ENCODE measurements at places on chromosomes 6 and 20.

- no peak for DNase-seq
These were observed 107.8 kb upstream of the SHLD1 start for GRCh38 chr20:5642155-5642981.

DNA sequence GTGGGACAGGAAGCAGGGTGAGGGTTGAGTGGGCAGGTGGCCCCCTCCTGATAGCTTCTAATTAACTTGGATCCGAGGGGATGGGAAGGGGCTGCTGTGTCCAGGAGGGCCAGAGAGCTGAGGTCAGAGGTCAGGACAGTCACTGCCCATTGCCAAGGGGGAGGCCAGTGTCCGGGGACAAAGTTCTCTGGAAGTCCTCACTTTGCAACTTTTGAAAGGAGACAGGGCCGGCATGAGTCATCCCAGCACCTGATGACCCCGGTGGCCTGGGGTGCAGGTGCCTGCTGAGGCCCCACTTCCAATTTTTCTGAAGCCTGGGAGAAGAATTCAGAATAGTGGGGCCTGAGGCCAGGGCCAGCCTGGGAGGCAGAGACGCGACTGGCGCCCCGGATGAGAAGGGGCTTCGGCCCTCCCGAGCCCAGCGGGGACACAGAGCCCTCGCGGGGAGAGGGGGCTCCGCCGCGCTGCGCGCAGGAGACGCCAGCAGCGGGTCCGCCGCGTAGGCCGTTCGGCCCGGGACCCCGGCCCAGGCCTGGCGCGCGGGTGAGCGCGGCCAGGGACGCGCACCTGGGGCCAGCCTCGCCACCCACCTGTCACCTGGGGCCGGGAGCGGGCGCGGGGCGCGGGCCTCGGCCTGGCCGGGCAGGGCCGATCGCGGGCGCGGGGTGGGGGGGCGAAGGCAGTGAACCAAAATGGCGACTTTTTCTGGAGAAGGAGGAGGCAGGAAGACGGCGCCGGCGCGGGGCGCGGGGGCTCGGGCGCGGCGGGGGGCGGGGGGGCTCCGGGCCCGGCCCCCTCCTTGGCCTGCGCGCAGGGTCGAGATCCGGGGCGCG lies 586 bp downstream of the ZNF512B start:
- no peak for DNase-seq

DNA sequence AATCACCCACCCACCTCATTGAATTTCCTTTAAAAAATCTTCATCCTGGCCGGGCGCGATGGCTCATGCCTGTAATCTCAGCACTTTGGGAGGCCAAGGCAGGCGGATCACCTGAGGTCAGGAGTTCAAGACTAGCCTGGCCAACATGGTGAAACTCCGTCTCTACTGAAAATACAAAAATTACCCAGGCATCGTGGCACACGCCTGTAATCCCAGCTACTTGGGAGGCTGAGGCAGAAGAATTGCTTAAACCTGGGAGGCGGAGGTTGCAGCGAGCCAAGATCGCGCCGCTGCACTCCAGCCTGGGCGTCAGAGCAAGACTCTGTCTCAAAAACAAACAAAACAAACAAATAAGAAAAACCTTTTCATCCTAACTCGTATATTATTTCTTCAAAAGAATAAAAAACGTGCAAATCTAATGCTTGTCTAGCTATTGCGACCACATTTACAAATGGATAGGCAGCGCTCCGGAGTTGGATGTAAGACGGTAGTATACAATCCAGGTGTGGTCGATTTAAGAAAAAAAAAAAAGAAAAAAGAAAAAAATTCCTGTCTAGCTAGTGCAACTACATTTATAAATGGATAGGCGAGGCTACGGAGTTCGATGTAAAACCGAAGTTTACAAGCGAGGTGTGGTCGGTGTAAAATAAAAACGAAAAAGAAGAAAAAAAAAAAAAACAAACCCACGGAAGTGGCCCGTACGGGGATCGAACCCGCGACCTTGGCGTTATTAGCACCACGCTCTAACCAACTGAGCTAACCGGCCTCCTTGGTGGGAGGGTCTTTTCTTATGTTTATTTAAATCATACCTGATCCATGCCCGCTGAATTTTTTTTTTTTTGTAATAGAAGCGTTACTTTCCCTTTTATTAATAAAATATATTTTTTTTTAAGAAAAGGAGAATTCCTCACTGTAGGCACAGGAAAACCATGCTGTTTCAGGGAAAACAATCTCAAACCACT lies 70.7 kb upstream of the PRSS16 start:
- peak; percentile 71 for DNase-seq

- no peak for DNase-seq
These were observed 41.8 kb upstream of the MTRF1L start for GRCh38 chr6:153044295-153044694.

DNA sequence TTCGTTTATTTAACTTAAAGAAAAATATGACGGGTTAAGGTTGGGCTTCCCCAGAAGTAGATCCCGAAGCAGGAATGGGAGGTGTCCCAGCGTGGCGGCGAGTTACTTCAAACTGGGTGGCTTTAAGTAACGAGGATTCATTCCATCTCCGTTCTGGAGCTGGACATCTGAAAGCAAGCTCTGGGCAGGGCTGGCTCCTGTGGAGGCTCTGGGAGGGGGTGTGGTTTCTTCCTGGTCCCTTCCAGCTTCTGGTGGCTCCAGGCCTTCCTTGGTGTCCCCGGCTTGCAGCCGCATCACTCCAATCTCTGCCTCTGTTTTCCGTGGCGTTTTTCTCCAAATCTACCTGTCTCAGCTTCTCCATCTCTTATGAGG lies 47.3 kb upstream of the BHLHE23 start:
- DNase-seq: no peak

DNA sequence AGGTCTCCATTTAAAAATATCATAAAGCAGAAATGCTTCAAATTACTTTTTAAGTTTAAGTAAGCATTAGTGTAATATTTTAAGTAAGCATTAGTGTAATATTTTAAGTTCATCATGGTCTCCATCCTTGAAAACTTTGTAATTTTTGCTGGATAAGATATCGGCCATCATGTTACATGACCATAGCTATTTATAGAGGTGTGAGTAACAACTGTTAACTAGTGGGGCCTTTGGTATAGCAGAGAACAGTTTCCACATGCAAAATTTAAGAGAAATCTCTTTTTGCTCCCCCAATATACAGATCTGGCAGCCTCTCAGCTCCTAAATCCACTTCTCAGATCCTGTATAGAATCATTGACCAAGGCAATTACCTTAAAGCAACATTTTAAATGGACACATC lies 468 bp downstream of the TRDN start:
- DNase-seq: no peak

DNA sequence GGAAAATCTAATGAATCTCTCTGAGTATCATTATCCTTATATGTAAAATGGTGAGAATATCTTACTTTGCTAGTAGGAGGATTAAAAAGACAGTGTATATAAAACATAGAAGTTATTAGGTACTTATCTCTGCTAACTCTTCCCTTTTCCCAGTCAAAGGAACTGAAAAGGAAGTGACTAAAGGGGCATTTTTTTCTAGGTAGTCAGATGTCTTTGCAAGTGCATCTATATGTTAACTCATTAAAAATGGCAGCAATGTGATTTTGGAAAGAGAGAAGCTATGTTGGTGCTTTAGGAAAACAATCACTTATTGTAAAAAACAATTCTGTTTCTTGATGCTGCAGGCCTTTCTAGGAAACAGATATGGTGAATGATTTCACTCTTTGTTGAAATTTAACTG lies 180.9 kb downstream of the SAMD5 start:
- no peak for DNase-seq

- DNase-seq: no peak
These were observed 250.9 kb upstream of the RREB1 start for GRCh38 chr6:6856538-6857523.

DNA sequence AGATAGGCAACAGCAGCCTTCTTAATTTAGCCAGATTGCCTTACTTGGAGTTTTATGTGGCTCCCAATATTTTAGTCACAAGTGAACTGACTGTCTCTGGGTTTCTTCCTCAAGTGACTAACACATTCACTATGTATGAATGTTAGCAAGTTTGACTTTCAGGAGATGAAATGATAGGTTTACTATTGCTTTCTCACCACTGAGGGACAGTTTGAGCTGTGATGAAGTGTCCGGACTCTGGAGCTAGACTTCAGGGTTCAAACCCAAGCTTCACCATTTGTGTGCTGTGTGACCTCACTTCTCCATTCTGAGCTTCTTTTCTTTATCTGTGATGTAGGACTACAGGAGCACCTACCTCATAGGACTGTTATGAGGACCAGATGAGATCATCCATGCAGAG lies 8.2 kb downstream of the DHX35 start:
- DNase-seq: no peak

DNA sequence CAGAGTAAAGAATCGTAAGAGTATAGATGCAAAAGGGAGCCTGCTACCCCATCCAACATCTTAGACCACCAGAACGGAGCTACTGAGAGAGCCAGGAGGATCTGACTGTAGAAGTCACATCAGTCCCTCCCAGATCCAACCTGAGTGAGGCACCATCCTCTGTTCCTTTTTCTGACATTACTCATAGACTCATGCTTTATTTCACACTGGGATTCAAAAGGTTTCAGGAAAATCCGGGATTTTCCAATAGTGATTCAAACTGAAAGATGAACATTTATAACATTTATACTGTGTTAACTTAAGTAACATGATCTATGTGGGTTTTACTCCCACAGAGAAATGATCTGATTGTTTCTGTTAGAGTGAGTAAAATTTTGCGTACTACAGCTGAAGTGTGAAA lies 868.6 kb upstream of the GJE1 start:
- no peak for DNase-seq

GRCh38 chr6:152461556-152461955 lies 175.6 kb downstream of the SYNE1 start:
- DNase-seq: no peak

DNA sequence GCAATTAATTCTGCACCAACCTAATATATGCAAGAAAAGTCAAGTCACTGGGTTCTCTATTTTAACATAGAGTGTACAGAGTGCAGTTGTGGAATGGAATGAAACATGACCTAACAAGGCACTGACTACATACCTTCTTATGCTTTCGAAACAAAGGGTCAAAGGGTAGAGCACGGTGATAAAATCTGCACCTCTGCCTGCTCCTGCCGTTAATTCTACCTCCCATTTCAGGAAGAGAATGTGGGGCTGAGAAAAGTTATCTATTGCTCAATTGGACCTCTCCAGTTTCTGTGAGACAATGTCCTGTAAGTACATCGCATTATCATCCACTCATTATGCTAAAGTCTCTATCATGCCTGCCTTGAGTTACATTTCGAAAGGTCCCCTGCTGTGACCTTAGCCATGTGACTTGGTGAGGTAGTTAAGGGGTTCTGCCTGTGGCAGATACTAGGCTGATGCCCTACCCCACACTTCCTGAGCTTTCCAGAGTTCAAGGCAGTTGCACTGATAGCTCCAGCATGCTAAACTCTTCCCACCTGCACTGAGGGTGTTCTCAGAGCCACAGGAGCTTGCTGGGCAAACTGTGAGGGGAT lies 14.0 kb upstream of the MOCS1 start:
- DNase-seq: no peak

DNA sequence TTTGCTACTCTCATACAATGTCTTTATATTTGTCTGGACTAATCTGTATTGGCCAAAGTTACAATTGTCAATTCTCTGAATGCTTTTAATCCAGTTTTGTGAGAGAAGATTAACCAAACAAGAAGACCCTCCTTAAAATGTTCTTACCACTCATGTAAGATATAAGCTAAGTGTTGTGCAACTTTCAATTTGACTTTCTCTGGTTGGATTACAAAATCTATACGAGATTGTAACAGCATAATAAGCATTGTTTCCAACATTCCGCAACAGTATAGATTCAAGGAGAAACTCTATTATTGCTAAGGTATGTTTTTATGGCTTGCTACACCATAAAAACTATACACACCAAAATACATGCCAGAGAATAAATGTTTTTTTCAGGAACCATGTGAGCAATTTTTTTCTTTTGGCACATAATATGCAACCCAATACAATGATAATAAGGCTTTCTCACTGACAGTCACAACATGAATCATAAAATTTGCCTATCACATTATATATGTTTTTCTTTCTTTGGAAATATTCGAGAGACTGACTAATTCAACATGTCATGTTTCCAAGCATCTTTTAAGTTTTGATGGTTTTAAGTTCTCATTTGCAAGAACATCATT lies 12.2 kb upstream of the TRPC4AP start:
- DNase-seq: no peak

GRCh38 chr6:89242574-89243330 lies 25.6 kb upstream of the GABRR1 start:
- no peak for DNase-seq

DNA sequence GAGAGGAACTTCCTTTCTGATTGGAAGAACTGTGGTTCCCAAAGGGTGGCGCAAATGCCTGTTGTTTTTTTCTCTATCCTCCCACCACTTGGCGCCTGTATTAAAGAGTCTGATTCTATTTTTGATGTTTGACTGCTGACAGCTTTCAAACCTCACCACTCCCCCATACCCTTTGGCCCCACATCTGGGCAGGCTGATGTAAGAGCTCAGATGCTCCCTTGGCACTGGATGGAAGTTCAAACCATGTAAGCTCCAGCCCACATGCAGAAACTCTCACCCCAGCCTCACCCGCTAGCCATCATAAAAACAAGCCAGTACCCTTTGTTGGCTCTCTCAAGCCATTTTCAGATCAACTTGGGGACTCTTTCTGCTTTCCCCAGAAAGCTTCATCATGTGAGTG lies 20.0 kb upstream of the TMEM14A start:
- no peak for DNase-seq

- DNase-seq: no peak
These were observed 115.4 kb upstream of the TAB2 start for GRCh38 chr6:149202100-149202499.

GRCh38 chr6:155455766-155456165 lies at the start of gene NOX3:
Gene NOX3, minus strand, starts transcription at chr6:155455839. Its CDS starts 39 bp downstream, at chr6:155455800.
- no peak for DNase-seq

- no peak for DNase-seq
These were observed 173.9 kb downstream of the LRFN2 start for GRCh38 chr6:40413239-40413638.

DNA sequence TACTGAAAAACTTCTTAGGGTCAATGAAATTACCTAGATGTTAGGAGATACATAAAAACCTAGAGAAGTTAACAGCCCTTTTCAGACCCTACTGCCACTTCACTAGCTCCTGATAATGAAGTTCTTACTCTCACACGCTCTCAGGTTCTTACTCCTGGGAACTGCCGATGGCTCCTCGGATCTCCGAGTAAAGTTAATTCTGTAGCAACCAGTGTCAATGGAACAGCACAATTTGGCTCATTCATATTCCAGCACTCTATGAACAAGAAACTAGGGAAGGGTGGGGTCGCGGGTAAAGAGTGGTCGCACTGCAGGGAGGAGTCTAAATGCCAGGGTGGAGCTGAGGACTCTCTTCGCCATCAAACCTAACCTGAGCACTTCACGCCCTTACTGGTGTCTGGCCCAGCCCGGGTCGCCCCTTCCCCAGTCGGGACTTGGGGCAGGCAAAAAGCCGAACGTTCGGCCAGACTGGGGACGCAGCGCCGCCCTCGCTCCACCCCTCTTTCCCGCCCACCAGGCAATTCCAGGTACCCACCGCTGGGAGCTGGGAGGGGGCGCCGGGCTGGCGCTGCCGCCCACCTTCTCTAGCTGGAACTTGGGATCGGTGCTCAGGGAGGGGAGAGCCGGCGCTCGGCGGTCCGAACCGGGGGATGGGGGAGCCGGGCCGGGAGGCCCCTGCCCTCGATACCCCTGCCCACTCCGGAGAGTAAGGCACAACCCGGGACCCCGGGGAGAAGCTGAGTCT lies 744 bp downstream of the RAB23 start:
- DNase-seq: peak; percentile 5

GRCh38 chr20:58388028-58388601 lies 914 bp upstream of the VAPB start:
- DNase-seq: no peak

All from stimulated activated CD4-positive, alpha-beta T cell treated with anti-CD3 and anti-CD28 coated beads, TNF-alpha, amount 100 ng/mL, for 1 hour (primary cell).